Hepatocyte (in vitro differentiated cells): ENCODE measurements at places on chromosomes 5 and 9.

DNA sequence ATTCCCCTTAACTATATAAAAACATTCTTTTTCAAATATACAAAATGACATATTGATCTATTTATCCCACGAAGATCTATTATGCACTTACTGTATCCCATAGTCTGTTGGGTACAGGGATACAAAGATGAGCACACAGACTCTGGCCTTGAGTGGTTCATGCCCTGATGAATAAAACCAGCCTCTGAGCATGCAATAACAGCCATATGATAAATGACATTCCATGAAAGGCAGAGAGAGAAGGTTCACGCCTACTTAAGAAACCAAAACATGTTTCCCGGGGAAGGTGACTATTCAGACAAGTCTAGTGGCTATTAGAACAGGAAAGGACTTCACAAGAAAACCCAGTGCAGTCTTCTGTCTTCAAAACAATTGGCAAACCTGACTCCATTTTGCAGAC is 406.2 kb upstream of the BRINP1 start:
- no peak for DNase-seq

DNA sequence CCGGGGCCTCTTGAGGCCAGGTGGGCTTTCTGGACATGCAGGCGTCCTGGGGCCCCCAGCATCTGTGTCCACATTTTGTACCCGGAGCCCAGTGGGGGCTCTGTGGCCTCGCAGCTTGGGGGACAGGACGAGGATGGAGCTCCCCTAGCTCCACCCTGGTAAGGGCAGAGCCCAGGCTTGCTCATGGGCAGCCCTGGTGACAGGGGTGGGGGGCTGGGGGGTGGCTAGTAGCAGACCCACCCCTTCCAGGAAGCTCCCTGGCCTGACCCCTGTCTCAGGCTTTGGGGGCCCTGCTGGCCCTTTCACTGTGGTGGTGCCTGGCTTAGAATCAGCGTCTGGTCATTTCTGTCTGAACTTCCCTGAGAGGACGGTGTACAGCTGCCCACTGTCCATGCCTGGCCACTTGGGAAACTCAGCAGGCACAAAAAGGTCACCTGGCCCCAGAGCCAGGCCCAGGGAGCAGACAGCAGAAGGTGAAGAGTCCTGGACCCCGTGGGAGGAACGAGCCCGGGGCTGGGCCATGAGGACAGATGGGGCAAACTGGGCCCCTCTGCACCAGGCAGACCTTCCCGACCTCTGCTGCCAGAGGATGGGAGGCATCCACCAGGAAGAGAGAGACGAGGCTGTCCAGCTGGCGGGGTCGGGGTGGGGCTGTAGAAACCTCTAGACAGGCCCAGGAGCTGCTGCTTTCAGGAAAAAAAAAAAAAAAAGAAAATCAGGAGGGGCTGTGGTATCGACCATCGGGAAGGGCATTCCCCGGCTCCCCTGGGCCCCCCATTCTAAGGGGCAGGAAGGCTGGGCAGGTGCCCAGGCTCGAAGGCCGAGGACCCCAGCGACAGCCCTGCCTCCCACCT is 52.8 kb downstream of the EXD3 start:
- DNase-seq = no peak

DNA sequence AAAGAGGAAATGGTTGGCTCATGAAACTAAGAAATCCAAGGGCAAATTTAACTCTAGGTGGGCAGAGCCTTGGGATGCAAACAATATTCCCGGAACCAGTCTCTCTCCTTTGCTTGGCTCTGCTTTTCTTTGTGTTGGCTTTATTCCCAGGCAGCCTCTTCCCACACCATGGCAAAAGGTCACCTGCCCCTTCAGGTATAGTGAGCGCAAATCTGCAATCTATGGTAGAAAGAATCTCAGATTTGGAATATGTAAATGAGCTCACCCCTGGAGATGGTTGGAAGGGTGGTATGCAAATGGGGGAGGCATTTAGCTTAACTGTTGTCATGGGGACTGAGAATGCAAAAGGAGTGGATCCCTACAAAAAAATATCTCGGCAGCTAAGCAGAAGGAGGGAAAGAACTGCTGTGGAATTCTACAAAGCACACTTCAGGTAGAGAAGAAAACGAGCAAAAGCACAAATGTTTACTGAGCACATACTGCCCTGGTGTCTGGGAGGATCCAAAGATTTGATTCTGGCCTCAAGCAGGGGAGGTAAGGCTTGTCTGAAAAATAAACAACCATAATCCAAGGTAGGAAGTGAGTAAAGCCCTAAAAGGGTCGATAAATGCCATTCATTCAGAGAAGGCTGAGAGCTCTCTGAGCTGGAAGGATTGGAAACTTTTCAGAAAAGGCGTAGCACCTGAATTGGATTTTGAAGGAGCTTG is 139.7 kb downstream of the TLE1 start:
- DNase-seq = no peak

DNA sequence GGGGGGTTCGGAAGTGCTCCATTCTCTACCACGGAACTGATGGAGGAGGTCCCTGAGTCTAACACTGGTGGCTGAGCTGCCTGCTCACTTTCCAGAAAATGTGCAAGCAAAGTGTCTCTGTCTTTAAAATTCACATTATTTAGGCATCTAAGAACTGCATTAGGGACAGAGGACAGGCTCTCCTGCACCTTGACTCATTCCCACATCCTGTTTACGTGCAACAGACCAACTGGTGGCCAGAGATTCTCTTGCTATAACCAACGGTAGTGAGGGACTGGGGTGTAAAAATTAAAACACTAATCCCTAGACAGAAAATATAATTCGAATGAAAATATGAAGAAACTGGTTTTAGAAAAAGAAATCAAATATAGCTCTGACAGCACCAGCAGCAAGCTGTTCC is 320.9 kb downstream of the IRX2 start:
- DNase-seq = no peak

- DNase-seq = no peak
Measured at GRCh38 chr9:121107029-121107428, 32.3 kb downstream of the CNTRL start.

DNA sequence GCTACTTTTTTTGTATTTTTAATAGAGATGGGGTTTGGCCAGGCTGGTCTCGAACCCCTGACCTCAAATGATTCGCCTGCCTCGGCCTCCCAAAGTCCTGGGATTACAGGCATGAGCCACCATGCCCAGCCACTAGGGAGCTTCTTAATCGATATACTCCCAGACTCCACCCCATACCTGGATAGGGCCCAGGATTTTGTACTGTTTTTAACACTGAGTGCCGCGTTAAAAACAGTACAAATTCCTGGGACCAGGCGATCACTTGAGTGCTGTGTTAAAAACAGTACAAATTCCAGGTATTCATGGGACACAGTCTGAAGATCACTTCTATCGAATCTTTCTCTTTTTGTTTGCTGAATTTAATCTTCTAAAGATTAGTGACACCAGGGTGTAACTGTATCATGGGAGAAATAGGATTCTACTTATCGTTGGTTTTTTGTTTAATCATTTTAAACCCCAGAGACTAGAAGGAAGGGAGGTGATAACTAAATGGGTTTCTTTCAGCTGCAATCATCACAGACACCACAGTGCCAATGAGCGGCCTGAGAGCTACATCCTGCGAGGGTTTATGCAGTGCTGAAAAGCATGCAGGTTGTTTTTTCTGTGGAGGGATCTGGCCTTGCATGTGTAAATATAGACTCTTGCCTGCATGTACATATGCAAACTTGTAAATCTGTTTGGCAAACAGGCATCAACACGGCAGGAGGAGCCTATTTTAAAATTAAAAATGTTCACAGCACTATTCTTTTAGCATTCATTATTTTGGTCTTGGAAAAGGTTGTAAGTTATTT is 303.8 kb upstream of the WWC1 start:
- DNase-seq = peak; percentile 7

GRCh38 chr9:105052346-105052745 is 124.4 kb upstream of the ABCA1 start:
- no peak for DNase-seq
